ENCODE measurements at places on chromosomes 6 and 20.
A peak's percentile ranks its signal among the peaks of the same experiment; 100 is the strongest.

DNA sequence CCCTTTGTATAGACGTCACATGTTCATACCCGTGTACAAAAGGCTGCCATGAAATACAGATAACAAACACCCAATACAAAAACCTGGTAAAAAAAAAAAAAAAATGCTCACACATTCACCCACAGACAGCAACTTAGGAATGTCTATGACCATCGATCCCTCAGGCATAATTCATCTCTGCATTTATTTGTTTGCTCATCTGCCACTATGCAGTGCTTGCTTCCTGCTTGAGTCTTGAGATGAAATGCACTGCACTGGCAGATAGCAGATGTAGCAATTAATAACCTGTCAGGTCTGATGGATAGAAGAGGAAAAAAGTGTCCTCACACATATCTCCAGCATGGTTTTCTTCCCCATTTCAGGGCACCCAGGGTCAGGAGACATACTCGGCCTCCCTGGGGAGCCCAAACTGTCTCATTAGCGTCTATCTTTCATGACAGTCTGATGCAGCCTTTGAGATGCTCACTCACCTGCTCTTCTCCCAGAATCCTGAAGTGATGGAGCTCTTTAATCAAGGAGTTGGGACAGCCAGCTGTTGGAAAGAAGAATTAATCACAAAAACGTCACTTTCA lies 295.1 kb upstream of the AGPAT4 start:
- DNase-seq: no peak

DNA sequence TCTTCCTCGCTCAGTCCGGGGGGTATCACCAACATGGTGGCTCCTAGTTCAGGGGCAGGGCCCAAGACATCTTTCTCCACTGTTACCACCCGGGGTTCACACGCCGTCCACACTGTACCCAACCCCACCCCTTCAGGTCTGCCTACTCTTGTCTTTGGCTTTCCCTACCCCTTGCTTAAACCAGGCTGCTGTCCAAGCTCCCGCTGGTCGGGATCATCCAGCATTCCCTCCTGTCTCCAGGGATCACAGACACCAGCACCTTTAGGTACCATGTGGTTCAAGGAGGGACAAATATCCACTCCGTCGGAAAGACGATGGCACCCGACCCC lies 395 bp downstream of the NELFE start:
- DNase-seq: no peak

GRCh38 chr6:28425944-28426541 lies 17.2 kb downstream of the ZSCAN23 start:
- DNase-seq: no peak

DNA sequence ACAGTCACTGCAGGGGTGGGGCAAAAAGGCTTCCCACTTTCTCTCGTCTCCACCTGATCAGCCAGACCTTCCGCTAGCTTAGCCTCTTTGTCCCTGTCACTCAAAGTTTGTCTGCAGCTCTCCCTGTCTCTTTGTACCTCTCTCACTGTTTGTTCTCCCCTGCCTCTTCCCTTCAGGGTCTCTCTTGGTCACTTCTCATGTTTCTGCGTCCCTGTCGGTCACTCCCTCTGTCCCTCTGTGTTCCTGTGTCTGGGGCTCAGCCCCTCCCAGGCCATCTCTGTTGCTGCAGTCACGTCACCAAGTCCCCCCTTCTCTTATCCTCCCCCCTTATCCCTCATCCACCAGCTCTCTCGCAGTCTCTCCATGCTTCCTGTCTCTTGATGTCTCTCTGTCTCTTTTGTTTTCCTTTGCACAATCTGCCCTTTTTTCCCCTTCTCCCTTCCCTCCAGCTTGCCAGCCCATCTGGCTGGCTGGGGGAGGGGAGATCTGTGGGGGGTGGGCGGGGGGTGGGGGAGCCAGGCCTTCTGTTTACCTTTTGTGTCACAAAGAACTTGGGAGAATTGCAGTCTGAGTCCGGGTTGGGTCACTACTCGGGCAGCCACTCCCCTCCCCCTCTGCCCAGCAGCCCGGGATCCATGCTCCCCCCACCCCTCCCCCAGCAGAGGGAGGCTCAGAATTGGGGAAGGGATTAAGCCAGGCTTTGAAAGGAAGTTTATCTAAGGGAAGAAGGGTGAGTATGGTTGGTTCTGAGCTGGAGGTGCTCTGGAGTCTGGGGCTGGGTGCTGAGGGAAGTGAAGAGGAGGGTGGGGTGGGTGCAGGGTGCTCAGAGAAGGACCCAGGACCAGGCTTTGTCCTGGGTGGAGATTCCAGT lies 32.3 kb downstream of the FOXP4 start:
- DNase-seq: no peak

GRCh38 chr6:40112350-40112749 lies 178.1 kb upstream of the MOCS1 start:
- DNase-seq: no peak

- DNase-seq: no peak
These were observed 193.6 kb downstream of the EDN1 start for GRCh38 chr6:12483712-12484111.

DNA sequence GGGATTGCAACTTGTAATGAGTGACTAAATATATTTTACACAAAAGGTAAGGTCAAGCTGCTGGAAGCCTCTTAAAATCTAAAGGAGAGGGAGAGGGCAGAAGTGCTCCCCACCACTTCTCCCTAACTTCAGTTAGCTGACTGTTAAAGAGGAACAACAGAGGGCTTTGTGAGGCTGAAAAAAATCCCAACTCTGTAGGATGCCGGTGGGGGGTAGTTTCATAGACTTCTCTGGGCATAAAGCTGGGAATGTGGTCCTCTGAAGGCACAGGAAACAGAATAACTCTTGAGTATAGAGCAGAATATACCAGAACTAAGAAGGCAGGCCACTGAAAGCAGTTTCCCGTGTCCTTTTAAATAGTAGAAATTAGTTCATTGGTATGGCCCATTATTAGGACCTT lies 71.6 kb downstream of the KIF6 start:
- DNase-seq: no peak

- no peak for DNase-seq
These were observed 424.5 kb downstream of the GRIK2 start for GRCh38 chr6:101818051-101818450.

DNA sequence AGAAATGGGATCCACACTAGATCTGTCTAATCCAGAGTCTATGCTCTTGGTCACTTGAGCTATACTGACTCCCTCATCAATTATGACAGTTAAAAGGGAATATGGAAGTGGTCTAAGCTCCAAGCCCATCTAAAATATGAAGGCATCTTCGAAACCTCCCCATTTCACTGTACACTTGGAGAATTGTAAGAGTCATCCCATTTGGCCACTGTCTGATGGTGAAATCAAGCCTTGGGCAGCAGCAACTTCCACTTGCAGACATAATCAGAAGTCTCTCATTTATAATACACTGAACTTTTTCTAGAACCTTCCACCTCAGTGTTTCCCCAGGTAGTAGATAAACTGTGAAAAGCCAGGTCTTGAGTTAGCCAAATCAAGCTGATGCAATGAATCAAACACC lies 26.3 kb upstream of the UBR2 start:
- no peak for DNase-seq

GRCh38 chr6:3458706-3459421 lies 2.0 kb upstream of the SLC22A23 start:
- DNase-seq: no peak

DNA sequence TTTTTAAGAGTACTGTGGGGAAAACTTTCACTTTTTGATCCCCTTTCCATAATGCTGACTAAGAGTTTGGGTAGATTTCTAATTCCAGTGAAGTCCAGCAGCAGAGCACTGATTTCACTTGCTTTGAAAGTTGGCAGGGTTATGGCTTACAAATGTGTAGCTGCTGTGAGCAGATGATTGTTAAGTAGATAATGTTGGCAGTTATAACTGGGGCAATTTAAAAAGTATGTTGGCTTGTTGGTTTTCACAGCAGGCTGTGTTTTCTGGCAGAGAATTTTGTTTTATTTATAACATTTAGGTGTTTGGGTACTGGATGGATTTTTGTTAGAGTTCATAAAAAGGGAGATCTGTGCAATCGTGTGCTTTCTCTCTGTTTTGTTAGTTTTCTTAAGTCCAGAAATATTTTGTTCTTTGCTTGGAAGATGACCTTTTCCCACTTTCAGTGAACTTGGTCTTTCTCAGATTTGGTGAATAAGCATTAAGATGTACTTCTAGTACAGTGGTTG lies 31.4 kb downstream of the AFDN start:
- no peak for DNase-seq

DNA sequence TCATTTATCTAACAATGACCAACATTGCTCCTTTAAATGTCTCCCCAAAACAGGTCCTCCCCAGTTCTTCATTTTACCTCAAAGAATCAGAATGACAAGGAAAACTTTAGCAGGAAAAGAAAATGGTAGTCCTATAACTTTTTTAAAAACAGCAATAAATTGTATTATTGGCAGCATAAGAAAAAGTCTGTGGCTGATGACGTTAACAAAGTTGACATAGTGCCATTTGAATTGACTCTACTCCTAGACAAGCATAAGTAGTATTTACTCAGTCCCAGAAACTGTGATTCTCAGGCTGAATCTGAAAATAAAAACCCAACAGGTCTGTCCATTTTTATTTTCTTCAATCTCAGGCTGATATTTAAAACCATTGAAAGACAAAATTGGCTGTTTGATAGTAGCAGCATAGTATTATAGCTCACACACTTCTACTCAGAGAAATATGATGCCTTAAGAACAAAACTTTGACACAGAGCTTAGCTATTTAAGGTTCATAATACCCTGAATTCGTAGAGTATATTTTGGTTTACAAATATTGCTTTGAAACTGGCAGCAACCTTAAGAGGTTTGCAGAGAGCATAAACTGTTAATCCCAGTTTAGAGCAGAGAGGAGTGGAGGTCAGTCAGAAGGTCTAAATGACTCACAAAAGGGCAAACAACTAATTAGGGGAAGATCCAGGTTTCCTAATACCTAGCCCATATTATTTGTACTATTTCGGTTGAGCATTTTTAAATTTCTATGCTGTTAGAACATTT lies 35.0 kb upstream of the TENT5A start:
- no peak for DNase-seq

DNA sequence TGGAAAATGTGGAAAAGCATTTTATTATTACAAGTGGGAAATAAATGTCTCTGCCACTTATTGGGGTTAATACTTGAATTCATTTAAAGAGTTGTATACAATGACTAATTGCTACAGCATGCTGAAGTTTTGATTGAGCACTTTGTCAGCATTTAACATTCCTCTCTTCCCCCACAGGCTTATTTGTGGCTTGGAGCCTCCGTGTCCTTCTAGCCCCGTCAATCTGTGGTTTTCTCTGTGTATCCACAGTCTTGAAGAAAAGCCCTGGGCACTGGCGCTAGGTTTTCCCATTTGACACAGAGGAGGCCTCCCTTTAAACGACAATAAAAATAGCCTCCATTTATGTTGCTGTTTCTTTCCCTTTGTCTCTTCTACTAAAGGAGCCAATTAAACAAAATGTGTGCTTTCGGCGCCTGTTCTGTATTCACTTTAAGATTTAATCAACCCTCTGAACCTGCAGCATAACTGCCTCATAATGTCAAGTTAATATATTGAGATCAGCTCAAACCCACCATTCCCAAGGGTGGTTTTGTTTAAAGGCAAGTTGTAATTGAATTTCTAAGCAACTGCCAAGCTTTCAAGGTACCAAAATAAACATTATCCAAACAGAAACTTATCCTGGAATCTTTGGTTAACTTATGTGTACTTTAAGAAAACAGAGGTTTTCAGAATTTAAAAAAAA lies 326.6 kb upstream of the RNF24 start:
- DNase-seq: no peak

DNA sequence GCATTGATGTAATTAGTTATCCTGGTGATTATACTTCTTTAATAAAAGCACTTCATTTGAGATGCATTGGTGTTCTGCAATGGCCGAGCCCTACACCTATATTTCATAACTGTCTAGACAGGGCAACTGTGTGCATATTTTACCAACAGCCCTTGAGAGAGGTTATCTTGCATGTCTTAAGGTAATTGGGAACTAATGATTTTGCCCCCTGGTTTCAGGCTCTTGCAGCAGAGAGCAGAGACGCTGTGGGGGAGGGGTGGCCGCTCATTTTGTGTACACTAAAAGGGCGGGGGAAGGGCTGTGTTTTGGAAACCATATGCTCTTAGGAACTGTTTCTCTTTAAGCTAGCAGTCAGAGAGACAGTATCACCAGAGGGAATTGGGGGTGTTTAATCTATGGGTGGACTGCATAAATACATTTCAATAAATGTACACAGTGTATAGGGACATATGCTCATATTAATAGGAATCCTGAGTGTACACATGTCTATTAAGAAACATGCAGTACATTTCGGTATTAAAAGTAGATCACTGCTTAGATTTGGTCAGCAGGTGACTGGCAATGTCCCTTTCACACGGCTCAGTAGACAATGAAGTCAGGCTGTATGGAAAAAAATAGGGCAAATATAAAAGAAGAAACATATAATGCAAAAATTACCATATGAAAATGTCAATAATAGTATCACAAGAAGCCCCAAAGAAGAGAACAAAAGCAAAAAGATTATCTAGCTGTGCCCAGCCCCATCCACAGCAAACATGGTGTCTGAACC lies 402.9 kb upstream of the CITED2 start:
- DNase-seq: no peak

- no peak for DNase-seq
These were observed 24.3 kb upstream of the IER3 start for GRCh38 chr6:30768634-30769087.

GRCh38 chr6:78768271-78768670 lies 99.1 kb upstream of the IRAK1BP1 start:
- DNase-seq: no peak

- DNase-seq: peak; percentile 77
These were observed 92.0 kb downstream of the ATXN1 start for GRCh38 chr6:16669227-16669626.

DNA sequence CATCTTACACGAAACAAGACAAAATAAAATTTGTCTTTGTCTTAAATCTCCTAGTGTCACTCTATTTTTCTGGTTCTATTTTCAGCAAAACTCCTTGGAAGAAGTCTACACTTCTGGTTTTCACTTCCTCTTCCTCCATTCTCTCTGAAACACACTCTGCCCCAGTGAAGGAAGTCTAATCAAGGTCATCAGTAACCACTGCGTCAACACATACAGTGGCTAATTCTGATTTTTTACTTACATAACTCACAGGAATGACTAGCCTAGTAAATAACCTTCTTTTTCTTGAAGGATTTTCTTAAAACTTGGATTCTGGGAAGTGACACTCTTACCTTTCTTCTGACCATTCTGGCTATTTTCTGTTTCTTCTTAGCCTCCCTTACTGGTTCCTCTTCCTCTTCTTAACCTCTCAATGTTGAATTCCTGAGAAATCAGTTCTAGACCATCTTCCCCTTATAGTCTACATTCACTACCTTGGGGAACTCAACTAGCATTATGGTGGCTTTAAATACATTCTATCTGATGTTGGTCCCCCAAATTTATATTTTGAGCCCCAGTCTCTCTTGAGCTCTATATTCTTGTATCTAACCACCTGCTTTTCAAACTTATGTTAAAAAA lies 37.5 kb downstream of the AIG1 start:
- no peak for DNase-seq

- no peak for DNase-seq
These were observed 139.2 kb upstream of the ECI2 start for GRCh38 chr6:4274382-4275082.
